CD4-positive, alpha-beta T cell treated with Interleukin-12 subunit alpha and Interleukin-12 subunit beta, for 1 hour (primary cell): ENCODE measurements at places on chromosomes 1 and 21.
A peak's percentile ranks its signal among the peaks of the same experiment; 100 is the strongest.

DNA sequence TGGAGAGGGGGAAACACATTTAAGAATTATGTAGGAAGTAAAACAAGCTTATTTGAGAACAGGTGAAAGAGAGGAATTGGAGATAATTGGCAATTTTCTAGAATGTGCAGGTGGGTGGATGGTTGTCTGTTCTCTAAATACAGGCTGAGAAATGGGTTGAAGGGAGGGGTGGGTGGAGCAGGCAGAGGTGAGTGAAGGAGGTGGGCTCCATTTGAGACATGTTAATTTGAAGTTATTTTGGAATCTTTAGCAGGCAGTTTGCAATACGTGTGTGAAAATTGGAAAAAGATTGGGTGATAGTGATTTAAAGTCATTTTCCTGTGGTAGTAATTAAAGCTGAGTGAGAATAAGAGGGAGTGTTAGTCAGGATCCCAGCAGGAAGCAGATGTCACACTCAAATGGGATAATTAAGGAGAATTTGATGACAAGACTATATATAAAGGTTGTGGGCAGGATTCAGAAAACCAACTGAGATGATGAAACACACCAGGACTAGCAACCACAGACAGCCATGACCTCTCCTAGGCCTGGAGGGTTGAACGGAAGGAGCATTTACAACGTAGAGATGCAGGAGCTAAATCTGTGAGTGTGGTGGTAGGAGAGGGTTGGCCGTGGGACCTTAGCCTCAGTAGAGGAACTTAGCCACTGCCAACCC, 40.6 kb downstream of the CHRM3 start:
- DNase-seq: no peak

GRCh38 chr1:185564816-185565215, 169.4 kb upstream of the HMCN1 start:
- DNase-seq: no peak

- no peak for DNase-seq
These were observed 51.1 kb downstream of the PHC2 start for GRCh38 chr1:33379631-33380354.

DNA sequence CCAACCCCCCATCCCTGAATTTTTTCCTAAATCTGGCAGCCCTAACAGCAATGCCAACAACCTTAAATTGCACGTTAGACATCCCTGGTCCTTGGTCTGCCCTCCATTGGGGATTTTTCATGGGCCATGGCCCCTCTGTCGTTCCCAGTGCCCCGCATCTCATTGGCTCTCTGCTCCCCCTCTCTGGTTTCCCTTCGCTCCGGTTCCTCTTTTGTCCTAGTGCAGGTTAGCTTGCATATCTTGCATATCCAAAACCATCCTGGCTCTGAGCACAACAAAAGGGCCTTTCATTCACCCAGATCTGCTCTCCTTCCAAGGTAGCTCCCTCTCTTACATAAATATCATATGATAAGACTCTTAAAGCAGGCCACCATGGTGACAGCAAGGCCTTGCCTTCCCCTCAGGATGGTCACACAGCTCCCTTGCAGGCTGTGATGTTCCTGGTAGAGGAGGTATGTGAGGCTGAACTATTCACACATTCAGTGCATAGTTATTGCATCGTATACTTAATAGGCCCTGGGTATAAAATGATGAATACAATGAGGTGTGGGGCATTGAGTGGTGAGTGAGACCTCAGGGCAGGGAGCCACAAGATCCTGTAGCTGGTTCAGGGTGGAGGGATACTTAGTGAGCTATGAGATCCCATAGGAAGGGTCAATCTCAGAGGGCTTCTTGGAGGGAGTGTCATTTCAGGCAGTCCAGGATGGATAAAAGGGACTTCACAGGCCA, 45.2 kb downstream of the TENT5C start:
- DNase-seq: no peak

- DNase-seq: peak; percentile 67
These were observed at the start of gene SYTL1 for GRCh38 chr1:27341525-27342252. Gene SYTL1 (plus strand): TSS chr1:27342022. CDS start chr1:27345335, 3,313 bp downstream.

- DNase-seq: no peak
These were observed 238.2 kb downstream of the NRIP1 start for GRCh38 chr21:14826630-14827029.

- DNase-seq: no peak
These were observed 959.9 kb upstream of the ADGRL4 start for GRCh38 chr1:79966438-79966837.

GRCh38 chr1:200963076-200963475, 60.4 kb downstream of the KIF21B start:
- DNase-seq: no peak

- peak; percentile 15 for DNase-seq
These were observed 21.3 kb downstream of the GPR137B start for GRCh38 chr1:236163463-236164153.

DNA sequence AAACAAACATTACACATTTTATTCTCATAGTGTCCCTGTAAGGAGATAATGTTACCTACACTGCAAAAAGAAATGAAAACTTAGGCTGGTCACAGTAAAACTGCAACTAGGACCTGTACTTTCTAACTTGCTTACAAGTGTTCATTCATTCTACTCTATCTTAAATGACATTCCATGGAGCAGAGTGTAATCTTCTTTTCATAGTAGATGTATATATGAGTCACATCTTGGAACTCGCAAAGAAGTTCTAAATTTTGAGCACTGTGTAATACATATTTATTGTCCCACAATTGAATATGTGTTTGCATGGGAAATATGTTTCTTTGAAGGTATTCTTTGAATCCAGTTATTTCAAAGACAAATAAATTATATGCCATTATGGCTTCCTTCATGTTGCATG, 1258.5 kb upstream of the ADGRL2 start:
- no peak for DNase-seq

DNA sequence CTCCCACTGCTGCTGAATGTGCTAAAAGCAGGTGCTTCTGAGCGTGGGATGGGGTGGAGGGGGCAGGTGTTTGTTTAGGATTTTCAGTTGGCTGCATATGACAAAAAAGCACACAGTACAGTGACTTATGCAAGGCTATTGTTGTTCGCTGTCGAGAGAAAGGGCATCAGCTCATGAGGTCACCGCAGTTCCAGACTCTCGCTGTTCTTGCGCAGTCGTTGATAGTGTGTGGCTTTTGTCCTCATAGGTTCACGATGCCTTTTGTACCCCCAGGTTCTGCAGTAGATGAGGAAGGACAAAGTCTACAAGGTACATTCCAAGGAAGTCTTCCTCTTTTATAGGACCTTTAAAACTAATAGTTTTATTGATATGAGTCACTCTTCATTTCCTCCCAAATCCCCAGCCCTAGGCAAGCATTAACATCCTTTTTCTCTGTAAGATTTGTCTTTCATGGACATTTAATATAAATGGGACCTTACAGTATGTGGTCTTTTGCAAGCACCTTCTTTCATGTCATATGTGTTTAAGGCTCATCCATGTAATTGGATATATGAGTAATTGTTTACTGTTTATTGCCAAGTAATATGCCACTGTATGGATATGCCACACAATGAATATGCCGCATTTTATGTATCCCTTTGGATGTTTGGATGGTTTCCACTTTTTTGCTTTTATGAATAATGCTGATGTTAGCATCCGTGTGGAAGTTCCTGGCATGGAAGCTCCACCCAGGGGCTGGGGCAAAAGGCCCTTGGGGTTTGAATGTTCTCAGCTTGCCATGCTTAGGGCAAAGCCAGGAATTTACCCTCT, 14.5 kb upstream of the NLRP3 start:
- DNase-seq: no peak

DNA sequence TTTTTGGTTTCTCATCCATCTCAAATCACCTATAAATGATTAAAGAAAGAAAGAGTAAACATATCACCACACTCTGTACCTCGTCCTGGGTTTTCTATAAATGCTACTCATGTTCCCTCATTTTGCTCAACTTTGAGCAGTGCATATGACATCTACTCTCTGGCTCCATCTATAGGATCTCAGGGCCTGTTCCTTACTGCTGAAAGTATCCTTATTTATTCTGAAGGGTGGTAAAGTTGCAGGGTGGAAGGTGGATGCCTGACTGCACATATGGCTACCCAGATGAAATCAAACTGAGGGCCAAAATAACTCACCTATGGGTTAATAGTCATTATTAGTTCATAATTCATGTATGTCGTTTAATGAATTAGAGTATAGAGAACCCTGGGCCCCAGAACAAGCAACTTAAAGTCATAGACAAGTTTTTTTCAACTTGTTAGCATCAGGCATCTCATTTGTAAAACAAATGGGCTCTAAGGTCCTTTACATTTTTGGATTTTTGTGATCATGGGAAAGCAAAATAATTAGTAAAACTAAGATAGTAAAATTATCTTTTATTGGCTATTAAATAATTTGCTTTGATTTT, 46.5 kb downstream of the NCF2 start:
- DNase-seq: peak; percentile 55

DNA sequence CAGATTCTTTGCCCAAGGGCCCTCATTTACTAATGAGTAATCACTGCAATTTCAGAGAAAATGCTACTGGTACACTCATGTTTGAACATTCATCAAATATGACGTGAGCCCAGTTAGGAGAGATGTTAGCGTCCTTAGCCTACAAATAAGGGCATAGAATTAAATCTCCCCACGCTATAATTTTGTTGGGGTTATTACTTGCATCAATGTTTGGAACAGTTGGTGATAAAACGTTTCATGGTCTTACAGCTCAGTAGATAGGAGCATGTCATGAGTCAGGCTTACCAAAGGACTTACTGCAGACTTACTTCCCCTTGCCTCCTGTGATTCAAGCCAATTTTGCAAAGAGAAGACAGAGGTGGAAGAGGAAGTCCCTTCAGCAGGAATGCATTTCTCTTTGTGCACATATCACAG, 304.0 kb downstream of the KIF26B start:
- no peak for DNase-seq
